Thymus (tissue), 14 donors: ENCODE measurements at places on chromosomes 3 and 15. TPM values are rescaled to one million over a fixed set of nuclear protein-coding genes. Genes with fewer than 3 reads are reported as not detected.

WDR93 gene
- 0.32 TPM for polyA plus RNA-seq

PLSCR2 gene
- 0.16 TPM for polyA plus RNA-seq

LCTL gene
- polyA plus RNA-seq, result 0.07 TPM

DNA sequence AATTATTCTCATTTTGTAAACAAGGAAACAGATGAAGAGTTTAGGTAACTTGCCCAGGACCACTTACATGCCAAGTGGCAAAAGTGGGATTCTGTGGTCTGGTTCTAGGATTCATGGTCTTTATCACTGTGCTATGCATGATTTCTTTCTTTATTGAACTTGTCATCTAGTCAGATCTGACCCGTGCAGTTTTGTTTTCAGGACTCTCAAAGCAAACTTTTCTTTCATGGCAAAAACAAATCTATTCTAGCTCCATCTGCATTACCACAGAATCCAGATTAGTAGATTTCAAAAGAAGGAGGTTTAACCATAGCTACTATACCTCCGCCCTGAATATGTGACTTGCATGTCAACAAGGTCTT is 404.4 kb downstream of the PTPRG start:
- no peak overlapping the region for H3K27ac ChIP-seq
- H3K4me1 ChIP-seq, result no peaks in the 10 kb centered on the region
- no peaks in the 10 kb centered on the region for H3K36me3 ChIP-seq
- no peak for DNase-seq
- H3K4me3 ChIP-seq, result no peak overlapping the region

DNA sequence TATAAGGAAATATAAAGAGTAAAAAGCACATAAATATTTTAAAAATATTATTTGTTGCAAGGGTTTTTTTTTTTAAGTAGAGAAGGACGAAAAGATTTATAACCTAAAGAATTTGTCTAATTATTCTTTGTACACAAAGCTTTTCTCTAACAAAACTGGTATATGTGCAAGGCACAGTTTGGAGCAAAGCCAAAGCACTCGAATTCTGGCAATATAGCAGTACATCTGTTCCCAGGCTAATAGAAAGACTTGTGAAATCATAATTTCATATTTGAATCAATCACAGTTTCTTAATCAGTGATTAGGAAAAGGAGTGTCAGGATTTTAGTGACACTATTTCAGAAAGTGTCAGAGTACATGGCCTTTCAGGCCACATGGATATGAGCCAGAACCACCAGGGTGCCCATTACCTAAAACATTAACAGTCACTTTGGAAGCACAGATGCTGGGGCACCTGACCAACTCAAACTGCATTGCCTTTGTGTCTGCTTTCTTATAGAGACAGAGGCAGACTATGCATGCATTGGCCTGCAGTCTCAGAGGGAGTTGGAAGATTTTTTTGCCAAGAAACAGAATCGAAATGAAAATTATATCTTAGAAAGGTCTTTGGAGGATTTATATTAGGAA is 651.8 kb upstream of the SGO1 start:
- H3K27me3 ChIP-seq, result no peaks in the 10 kb centered on the region
- DNase-seq, result no peak
- no peaks in the 10 kb centered on the region for H3K4me1 ChIP-seq
- H3K27ac ChIP-seq, result no peak overlapping the region

GRCh38 chr3:143895805-143896204 is 47.5 kb upstream of the SLC9A9 start:
- H3K4me3 ChIP-seq, result no peak overlapping the region
- H3K4me1 ChIP-seq, result no peaks in the 10 kb centered on the region
- no peaks in the 10 kb centered on the region for H3K27me3 ChIP-seq
- DNase-seq, result no peak
- no peak overlapping the region for H3K27ac ChIP-seq
- H3K36me3 ChIP-seq, result no peaks in the 10 kb centered on the region
